ENCODE measurements at places on chromosomes 3 and 15.

- no peak for DNase-seq
These were observed 667.7 kb downstream of the MAGI1 start for GRCh38 chr3:65371053-65371452.

- no peak for DNase-seq
These were observed 233.9 kb downstream of the BBX start for GRCh38 chr3:107756649-107757048.

DNA sequence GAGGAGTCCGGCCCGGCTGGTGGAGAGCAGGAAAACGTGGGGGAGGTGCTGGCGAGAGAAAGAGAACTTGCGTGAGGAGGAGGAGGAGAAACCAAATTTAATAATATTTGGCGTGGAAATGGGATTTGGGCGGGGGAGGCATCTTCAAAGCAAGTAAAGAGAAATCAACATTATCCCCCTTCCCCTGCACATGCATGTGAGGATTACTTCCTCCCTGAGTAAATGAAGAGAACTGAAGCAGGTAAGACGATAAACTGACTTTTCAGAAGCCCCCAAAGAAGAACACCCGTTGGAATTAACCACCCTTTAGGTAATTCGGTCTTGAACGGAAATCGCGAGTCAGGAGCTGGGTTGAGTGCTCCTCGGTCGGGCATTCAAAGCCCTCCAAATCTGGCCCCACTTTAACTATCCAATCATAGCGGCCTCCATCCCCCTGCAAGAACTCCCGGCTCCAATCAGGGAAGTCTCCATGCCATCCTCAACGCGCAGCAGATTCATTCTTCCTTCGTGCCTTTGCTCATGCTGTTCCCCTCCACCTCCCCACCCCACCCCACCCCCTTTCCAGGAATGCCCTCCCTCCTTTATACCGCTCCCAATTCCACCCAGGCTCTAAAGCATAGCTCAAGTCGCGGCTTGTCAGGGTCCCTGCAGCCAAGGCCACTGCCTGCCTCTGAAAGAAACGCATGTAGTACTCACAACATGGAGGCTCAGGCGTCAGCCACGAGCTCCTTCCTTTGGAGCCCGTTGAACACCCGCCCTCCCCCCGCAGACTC, 545 bp upstream of the RFX7 start:
- no peak for DNase-seq

- DNase-seq, result no peak
These were observed 927.7 kb downstream of the ROBO2 start for GRCh38 chr3:77967621-77968020.

DNA sequence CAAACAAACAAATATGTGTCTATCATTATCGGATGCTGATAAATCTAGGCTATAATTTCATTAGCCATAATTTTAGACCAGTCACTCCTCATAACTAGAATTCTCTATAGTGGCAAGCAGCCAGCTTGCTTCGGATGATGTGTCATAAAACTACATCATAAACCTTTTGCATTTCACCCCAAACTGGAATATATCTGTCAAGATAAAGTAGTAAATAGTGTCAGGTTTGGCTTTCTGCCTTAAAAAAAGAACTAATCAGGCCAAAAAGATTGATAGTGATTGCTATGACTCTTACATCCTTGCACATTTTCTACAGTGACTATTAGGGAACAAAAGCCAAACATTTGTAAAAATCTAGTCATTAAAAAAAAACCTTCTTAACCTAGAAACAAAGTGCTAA, 51.0 kb downstream of the DPPA2 start:
- no peak for DNase-seq

DNA sequence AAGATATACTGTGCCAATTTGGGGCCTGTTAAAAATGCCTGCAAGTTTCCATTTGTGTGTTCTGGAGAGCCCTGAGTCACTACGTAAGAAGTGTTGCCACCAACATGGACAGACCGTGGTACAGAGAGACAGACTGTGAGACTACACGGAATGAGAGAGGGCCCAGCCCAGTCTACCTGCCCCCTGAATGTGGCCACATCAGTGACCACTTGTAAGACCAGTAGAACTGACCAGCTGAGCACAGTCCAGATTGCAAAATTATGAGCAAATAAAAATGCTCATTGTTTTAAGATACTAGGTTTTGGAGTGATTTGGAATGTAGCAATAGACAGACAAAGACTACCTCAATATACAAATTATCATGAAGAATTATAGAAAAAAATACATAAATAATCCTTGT, 42.0 kb downstream of the ATR start:
- DNase-seq, result no peak

GRCh38 chr15:34374816-34375215, 7.8 kb upstream of the LPCAT4 start:
- no peak for DNase-seq

DNA sequence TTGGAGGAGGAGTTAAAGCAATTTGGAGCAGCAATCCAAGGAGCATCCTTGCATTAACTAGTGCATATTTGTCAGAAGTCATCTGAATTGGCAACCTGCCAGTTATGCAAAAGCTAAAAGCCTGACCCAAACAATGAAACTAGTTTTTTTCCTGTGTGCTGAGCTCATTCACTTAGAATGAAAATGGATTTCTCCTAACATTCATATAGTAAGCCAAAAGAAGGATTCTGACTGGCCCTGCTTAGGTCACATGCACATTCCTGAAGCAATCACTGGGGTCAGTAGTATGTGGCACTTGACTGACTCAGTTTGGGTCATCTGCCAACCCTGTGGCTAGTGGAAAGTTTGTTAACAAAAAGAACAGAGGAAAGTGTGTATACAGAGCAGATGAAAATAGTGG, 30.5 kb downstream of the OXSM start:
- no peak for DNase-seq

DNA sequence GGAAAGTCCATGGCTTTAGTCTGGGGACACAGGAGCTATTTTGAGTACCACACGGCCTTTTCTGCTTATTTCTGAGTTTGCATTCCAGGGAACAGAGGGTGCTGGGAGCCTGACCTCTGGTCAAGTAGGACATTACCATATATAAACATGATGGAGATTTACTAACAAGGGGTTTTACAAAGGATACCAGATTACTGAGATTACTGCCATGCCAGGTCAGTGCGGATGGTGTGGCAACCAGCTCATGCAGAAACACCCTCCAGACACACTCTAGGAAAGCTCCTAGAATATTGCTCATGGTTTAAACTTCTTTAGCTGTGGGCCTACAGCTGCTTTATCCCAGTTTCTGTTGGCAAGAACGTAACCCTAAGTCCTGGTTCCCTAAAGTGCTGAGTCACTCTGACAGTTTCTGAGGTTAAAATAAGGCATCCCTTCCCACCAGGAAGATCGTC, 54.3 kb upstream of the AGTR1 start:
- DNase-seq, result no peak

DNA sequence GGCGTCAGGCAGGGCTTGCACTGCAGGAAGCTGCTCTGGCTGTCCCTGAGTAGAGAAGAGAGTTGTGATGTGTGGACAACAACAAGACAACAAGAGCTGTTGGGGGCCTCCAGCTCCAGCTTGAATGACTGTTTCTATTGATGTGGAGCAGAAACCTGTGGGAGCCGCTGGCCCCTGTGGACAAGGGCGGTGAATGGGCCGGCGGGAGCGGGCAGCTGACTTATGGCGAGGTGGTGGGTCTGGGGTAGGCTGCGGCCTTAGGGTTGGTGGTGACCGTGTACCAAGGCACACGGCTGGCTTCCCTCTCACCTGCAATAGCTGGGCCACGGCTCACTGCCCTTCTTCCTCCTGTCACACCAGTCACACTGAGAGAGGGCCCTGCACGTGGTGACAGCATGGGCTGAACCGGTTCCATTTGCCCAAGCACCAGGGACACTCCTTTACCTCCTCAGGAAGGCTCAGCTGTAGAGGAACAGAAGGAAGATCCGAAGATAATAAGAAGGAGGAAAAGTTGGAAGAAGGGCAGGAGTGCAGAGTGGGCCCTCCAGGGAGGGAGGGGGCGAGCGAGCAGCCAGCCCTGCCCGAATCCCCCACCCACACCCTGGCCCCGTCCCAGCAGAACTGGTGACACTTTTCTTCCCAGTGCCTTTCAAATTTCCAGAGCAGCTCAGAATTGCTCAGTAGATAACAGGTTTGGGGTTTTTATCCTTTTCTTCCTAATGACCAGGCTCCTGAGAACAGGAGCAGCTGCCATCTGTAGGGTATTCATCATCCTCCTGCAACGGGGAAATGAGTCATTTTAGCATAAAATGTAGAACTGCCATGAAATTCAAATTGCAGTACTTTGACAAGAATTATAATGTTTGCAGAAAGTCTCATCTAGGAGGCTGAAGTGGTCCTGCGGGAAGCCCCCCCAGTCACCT, 136.9 kb downstream of the TJP1 start:
- DNase-seq, result no peak

DNA sequence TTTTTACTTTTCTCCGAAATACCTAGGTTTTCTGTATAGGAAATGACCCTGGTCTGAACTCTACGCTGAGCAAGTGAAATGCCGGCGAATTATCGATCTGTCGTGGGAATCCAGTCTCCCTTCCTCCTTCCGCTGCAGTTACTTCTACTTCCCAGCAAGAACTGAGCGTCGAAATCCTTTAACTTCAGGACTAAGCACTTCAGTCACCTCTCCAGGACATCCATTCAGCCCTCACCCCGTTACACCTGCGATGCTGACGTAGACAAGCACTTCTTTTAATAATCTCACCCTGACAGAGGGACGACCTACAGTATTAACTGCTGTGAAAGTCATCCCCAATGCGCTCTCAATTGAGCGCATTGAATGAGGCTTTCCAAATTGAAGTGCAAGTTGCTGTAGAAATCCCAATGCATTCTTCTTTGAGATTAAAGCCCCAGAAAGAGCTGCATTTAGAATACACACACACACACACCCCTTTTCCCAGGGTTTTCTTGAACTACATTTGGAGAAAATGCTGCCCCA, 1.3 kb downstream of the TOP2B start:
- no peak for DNase-seq

All from stimulated activated CD8-positive, alpha-beta memory T cell treated with anti-CD3 and anti-CD28 coated beads, Interleukin-15, amount 100 ng/mL, for 4 hours (primary cell).